ENCODE measurements at places on chromosomes 11 and 22. TPM values are rescaled to one million over a fixed set of nuclear protein-coding genes. Genes with fewer than 3 reads are reported as not detected.

C11orf97 gene
- total RNA-seq: not detected

YAP1 gene
- total RNA-seq: 109 TPM

SLC22A25 gene
- total RNA-seq: not detected

CWC15 gene
- 27.5 TPM for total RNA-seq

GAB4 gene
- total RNA-seq: not detected

YPEL4 gene
- 0.13 TPM for total RNA-seq

TEX54 gene
- total RNA-seq: not detected

OR8G1 gene
- total RNA-seq: under 0.01 TPM

FAM180B gene
- not detected for total RNA-seq

HTR3B gene
- not detected for total RNA-seq

TREH gene
- not detected for total RNA-seq

POU2AF3 gene
- not detected for total RNA-seq

SAA1 gene
- not detected for total RNA-seq

APOL3 gene
- 218 TPM for total RNA-seq

SYT12 gene
- under 0.01 TPM for total RNA-seq

POLA2 gene
- 4.7 TPM for total RNA-seq

HBB gene
- total RNA-seq: not detected

CD82 gene
- total RNA-seq: 14.9 TPM

SEC14L6 gene
- total RNA-seq: under 0.01 TPM

CCDC88B gene
- total RNA-seq: 1.8 TPM

CDCA5 gene
- total RNA-seq: 3.9 TPM

CABP4 gene
- total RNA-seq: 0.89 TPM

PHETA2 gene
- 31.1 TPM for total RNA-seq

HEPHL1 gene
- total RNA-seq: not detected

CACNA1I gene
- total RNA-seq: not detected

OR8A1 gene
- total RNA-seq: not detected

MYBPC3 gene
- total RNA-seq: not detected

PGM2L1 gene
- 36.6 TPM for total RNA-seq

Measured in dermis microvascular lymphatic vessel endothelial cell (primary cell).